NCI-H2171 treated with DMSO at 0.1 percent for 48 hours (cell line): ENCODE measurements at places on chromosomes 3 and 15.

DNA sequence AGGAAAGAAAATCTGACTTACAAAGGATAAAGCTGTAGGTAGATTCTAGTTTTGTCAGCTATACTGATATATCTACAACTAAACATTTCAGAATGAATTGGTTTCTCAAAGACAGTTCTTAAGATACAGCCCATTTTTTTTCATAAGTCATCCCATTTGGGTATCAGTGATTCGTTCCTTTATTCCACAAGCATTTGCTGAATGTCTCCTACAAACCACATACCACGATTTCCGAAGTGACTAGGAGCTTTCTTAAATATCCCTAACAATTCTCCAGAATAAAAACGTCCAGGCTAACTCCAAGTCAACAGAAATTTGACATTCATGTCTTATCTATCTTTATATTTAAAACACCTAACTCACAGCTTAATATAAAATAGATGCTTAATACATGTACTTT, 59.8 kb downstream of the TP53BP1 start:
- no peak for DNase-seq

- no peak for DNase-seq
These were observed 118.1 kb upstream of the SLC6A11 start for GRCh38 chr3:10697918-10698317.

DNA sequence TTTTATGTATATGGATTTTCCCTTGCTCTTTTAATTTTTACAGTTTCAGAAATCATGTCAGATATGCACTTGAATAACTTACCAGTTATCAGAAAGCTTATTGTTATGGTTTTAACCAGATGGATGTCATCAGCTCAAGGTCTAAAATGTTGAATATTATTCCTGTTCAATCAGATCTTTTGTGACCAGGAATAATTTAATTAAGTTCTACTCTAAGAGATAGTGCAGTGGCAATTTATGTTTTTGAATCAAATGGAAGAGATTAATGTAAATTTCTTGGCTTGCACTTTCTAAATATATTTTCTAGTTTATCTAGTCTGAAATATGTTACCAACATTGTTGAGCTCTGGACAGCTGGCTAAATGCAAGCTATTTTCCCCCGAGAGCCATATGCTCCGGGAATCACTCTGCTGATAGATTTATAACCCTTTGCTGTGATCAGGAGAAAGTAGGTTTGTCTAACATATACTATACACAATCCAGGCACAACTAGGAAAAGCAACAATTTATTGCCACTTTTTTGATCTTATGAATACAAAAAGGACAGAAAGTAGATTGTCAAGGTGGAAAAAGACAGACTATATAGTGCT, 76.8 kb upstream of the CD96 start:
- peak; percentile 78 for DNase-seq

DNA sequence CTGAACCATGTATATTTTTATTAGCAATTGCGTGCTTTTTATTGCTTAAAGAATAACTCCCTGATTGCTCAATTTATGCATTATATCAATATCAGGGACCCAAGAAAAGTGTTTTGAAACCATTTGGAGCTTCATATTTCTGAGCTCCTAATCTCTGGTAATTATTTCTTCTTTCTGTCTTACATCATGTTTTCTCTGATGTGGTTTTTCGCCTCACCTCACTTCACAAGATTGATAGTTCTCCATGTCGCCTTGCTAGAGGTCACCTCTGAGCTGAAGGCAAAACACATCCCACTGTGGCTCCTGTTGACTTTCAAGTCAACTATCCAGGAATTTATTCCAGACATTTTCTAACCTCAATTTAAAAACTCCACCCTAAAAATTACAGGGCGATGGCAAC, 837.4 kb downstream of the CADM2 start:
- DNase-seq, result no peak

DNA sequence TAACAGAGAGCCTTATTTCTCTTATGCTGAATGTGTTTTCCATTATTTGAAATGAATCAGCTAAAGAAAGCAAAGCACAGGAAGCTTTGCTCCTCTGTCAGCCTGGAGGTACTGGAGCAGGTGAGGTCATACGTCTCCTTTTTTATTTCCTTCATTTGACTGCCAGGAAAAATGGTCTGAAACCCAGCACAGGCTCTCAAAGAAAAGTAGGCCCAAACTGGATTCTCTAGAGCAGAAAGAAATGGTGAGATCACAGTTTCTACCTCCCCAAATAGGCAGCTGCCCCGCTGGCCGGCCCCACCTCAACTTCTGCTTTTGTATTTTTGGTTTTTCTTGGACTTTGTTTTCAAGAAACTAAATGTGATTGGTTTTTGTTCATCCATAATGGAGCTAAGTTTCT, 95.1 kb downstream of the RPL39L start:
- DNase-seq, result no peak

DNA sequence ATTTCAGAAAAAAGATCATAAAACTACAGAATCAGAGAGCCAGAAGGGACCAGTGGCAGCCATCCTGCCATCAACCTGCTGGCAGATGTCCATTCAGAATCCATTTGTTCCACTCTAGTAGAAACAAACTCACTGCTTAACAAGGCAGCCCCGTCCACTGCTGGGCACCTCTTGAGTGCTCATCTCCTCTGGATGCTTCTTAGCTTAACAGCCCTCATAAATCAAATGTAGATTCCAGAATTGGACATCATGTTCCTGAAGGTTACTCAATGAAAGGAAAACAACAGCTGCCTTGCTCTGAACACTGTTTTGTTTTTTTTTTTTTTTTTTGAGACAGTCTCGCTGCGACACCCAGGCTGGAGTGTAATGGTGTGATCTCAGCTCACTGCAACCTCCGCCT, 37.3 kb downstream of the ABCC5 start:
- DNase-seq, result peak; percentile 52

- DNase-seq, result peak; percentile 8
These were observed 15.7 kb downstream of the KIF9 start for GRCh38 chr3:47266709-47267489.

DNA sequence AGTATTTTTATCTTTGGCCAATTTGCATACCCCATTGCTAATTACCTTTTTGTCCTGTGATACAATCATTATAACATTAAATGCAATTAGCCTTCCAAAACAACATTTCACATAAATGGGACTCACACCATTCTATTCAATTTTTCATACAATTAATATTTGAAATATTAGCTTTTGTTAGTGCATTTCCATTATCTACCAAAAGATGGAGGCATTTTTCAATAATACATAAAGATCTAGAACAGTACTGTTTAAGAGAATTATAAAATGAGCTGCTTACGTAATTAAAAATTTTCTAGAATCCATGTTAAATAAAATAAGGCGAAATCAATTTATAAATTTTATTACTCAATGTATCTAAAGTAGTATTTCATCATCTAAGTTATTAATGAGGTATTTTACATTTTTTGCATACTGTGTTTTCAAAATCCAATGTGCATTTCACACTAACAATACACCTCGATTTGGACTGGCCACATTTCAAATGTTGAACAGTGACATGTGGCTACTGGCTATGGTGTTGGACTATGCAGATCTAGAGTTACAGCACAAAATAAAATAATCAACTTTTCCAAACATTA, 74.3 kb downstream of the TJP1 start:
- peak; percentile 15 for DNase-seq

- DNase-seq, result no peak
These were observed 149.7 kb downstream of the RBMS3 start for GRCh38 chr3:29430558-29430971.

- no peak for DNase-seq
These were observed 42.0 kb downstream of the FRMD4B start for GRCh38 chr3:69343875-69344274.

- DNase-seq, result no peak
These were observed 65.9 kb upstream of the ARHGEF3 start for GRCh38 chr3:56867671-56868070.

GRCh38 chr3:42539871-42540714, 37.6 kb downstream of the VIPR1 start:
- DNase-seq, result no peak

DNA sequence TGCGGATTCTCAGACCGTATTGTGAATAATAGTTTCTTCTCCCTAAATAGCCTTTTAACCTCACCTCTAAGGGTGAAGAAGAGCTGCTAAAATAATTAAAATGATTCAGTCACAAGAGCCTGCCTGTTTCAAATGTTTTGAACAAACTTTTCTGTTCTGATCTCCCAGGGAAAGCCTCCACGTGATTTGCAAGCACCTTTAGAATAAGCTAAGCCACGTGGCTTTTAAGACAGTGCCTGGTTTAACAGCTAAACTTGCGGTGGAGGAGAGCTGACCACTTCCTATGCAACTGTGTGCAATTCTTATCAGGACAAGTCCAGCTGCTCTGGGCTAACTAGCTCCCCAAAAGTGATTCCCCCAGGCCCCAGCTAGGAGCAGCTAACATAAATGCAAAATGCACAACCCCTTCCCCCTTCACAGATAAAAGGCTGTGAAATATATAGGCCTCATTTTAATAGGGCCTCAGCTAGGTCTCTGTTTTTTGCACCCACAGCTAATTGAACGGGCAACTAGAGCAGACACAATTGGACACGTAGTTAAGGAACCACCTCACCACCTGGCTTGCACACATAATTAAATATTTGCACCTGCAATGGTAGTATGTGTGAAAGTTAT, 401.2 kb upstream of the NR2F2 start:
- DNase-seq, result no peak

- DNase-seq, result no peak
These were observed 58.3 kb downstream of the TMCC1 start for GRCh38 chr3:129835198-129835597.

DNA sequence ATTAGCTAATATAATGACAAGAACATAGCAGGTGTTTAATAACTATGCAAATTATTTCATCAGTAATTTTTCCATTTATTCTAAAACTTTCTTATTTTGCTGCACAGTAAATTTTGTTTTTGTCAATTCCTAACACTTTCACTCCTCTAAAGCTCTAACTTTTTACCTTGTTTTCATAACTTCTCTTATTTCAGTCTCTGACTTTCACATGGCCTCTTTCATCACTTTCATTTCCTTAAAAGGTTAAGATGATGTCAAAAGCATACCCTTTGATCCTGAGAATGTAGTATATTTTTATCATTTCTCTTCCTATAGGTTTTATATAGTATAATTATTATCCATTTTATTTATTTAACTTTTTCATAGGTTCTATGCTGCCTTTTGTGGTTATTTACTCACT, 1325.8 kb upstream of the ALCAM start:
- no peak for DNase-seq

DNA sequence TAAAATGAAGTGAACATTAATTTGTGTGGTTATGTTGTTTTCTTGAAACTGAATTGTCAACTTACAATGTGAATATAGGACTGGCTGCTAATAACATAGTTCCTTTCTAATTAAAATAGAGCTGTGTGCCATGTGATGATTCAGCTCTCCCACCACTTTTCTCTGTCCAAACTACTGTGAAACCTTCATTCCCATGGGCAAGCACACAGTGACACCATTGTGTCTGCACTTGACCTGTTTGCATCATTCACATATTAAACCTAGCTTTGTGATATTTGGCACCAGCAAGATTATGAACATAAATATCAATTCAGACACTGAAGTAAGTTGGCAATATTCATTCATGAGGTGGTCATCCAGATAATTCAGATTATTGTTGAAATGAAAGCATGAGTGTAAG, 78.8 kb upstream of the TCF12 start:
- no peak for DNase-seq

- no peak for DNase-seq
These were observed 45.6 kb downstream of the FNDC3B start for GRCh38 chr3:172084871-172085556.

DNA sequence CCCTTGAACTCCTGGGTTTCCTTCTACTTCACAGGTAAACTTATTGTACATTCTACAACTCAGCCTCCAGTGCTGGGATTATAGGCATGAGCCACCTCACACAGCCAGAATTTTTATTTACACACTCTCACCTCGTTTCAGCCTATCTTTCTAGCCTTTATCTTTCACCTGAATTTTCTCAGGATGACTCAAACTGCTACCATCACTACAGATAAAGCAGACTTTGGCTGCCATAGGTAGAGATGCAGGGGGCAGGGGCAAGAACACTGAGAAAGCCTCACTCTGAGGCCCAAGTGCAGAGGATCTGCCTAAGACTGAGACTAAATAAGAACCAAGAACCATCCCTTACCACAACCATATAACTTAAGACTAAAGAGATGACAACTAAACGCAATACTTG, 59.0 kb downstream of the ETFA start:
- no peak for DNase-seq

- no peak for DNase-seq
These were observed 28.9 kb downstream of the IGSF10 start for GRCh38 chr3:151431940-151432339.

DNA sequence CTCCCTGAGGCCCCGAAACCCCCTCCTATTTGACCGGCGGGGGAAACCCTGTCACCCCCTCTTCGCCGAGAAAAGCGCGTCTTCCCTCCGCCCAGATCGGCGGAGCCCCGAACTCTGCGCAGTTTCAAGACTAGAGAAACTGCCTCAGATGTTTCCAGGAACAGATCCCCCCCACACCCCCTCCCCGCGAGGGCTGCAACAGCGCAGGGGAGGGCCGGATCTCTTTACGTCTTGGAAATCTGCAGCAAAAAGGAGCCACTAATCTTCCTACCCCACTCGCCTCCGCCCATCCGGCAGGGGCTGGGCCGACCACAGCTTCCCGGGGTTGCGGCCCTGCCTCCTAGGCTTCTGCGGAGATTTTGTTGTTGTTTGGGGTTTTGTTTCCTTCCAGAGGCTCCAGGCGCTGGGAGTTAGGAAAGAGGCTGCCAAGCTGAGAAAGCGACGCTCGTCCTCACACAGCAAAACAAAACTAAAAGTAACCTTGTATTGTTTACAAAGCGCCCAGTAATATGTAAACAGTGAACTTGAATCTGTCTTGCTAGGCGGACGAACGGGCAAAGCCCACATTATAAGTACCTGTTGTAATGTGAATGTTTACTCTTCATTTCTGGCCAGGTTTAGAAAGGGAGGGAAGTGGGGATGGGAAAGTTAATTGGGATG, 2.2 kb downstream of the FOXB1 start:
- no peak for DNase-seq

- peak; percentile 25 for DNase-seq
These were observed 155.5 kb upstream of the SLC24A5 start for GRCh38 chr15:47965297-47965696.

DNA sequence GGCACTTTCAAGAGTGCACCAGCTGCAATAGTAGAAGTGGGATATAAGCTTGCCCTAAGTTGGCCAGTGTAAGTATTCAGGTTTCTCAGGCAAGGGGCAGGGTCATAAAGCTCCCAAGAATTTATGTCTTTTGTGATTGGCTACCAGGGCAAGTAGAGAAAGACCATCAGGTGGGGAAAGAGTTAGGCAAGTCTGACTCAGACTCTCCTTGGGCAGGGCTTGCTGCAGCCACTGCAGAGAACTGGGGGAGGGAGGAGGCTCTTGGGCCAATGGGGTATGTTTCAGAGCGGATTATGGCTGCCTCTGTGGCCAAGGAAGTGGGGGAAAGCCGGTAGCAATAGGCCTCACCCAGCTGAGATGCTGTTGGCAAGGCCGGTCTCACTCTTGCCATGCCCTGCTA, 44.6 kb upstream of the SLC25A36 start:
- DNase-seq, result no peak

DNA sequence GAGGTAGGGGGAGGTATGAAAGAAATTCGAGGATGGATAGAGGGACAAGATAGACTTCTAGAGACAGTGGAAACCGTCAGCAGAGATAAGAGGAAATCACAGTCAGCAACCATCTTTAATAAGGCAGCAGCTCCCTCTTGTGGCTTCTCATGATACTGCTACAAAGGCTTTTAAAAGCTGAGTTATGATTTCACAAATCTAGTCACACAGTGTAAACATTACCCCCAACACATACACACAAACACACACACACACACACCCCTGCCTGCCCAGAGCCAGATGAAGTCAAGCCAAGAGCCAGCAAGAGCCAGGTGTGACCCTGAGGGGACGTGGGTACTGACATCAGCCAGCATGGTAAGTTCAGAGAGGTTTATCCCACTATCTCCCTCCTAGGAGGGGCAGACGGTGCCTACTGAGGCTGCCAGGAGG, 18.9 kb upstream of the TGM5 start:
- DNase-seq, result peak; percentile 61
